Activated CD4-positive, alpha-beta memory T cell treated with anti-CD3 and anti-CD28 coated beads for 36 hours (primary cell): ENCODE measurements at places on chromosomes 2 and 18. TPM values are rescaled to one million over a fixed set of nuclear protein-coding genes. Genes with fewer than 3 reads are reported as not detected.

COLEC12 gene
- not detected for total RNA-seq

CAPG gene
- total RNA-seq: 24.1 TPM

REG3G gene
- not detected for total RNA-seq

ASB18 gene
- total RNA-seq: not detected

DNA sequence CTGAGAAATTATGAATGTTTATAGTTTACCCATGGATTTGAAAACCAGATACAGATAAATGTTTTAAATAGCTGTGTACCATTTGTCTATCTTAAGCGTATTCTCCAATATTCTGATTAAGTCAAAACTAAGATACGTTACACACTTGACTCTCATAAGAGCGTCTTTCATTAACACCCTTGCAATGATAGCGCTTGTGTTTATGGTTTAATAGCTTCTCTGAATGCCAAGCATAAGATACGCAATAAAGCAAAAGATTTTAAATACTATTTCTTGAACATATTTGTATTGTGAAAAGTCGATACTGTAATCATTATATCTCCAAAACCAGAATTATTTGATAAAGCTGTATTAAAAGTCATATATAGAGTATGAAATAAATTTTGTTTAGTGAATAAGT lies 3.0 kb downstream of the CALCRL start:
- DNase-seq: no peak

CTAGE1 gene
- total RNA-seq: not detected

DNA sequence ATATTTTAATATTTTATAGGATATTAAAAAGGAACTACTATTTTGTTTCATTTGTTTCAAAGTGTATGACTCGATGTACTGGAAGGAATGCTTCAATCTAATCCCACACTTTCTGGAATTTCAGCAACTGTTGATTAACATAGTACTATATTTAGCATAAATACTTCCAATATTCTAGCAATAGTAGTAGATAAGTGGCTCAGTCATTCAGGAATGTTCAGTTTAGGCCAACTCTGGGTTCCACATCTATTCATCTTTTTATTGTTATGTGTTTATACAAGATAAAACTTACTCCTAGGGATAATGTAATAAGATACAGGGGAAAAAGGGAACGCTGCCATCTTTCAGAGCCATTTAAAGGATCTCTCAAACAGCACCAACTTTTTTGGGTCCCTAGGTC lies 22.3 kb upstream of the ORC2 start:
- DNase-seq: no peak

DNA sequence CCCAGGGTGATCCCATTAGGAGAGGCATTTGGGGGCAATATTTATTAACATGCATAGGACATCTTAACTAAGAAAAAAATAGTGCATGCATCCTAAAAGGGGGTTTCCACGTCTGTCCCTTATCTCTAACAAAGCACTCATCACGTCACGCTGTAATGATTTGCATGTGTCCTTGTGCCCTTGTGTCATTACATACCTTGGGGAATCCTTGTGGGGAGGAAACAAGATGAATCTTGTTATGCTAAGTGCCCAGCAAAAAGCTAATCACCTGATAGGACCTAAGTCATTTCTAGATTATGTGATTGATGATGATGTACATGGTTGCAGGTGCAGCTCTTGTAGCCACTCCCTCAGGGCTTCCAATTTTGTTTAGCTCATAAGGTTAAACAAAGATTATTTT lies 250.9 kb downstream of the FBXO15 start:
- no peak for DNase-seq

DNA sequence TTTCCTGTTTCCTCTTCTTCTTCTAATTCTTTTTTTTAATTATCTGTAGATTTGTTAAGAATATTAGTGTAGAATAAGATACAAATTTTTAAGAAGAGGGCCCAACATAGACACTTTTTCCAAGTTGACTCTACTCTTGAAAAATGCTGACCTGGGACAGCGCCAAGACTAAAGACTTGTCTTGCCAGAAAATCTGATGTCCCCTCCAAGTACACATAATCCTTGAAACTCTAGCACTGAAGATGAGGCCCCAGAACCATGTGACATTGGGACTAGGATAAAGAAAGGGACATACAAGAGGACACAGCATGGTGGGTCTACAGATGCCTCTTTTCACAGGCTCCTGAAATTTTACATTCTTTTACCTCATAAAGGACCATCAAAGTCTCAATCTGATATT lies 271.6 kb upstream of the SESTD1 start:
- no peak for DNase-seq

GRCh38 chr2:59583173-59583765 lies 970.2 kb downstream of the BCL11A start:
- DNase-seq: no peak

IL36G gene
- total RNA-seq: not detected

- DNase-seq: no peak
Measured at GRCh38 chr2:68931799-68932198, 20.9 kb downstream of the GKN2 start.

DNA sequence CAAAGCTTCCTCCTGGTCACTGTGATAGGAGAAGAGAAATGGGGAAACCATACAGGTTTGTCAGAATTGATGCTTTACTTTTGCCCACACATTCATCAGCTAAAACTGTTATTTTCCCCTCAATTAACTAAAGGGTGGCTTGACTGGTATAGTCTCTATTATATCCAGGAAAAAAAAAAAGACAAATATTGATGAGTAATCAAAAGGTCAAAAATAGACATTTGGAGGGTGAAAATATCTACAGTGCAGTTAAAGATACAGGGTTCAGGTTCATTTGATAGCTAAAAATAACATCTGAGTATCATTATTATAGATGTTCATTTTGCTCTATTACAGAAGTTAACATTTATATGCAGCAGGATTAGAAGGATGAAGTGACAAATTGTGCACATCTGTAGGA lies 577.6 kb upstream of the FAM98A start:
- no peak for DNase-seq

- no peak for DNase-seq
Measured at GRCh38 chr2:145007093-145007959, 487.4 kb upstream of the ZEB2 start.
